ENCODE measurements at places on chromosomes 5 and 9. TPM values are rescaled to one million over a fixed set of nuclear protein-coding genes. Genes with fewer than 3 reads are reported as not detected.

Gene SMIM33
- total RNA-seq, result not detected

Gene C9orf43
- 0.64 TPM for total RNA-seq

Gene SEC61B
- total RNA-seq, result 36.4 TPM

Gene TRIM36
- 16.9 TPM for total RNA-seq

Gene GMCL2
- total RNA-seq, result not detected

DNA sequence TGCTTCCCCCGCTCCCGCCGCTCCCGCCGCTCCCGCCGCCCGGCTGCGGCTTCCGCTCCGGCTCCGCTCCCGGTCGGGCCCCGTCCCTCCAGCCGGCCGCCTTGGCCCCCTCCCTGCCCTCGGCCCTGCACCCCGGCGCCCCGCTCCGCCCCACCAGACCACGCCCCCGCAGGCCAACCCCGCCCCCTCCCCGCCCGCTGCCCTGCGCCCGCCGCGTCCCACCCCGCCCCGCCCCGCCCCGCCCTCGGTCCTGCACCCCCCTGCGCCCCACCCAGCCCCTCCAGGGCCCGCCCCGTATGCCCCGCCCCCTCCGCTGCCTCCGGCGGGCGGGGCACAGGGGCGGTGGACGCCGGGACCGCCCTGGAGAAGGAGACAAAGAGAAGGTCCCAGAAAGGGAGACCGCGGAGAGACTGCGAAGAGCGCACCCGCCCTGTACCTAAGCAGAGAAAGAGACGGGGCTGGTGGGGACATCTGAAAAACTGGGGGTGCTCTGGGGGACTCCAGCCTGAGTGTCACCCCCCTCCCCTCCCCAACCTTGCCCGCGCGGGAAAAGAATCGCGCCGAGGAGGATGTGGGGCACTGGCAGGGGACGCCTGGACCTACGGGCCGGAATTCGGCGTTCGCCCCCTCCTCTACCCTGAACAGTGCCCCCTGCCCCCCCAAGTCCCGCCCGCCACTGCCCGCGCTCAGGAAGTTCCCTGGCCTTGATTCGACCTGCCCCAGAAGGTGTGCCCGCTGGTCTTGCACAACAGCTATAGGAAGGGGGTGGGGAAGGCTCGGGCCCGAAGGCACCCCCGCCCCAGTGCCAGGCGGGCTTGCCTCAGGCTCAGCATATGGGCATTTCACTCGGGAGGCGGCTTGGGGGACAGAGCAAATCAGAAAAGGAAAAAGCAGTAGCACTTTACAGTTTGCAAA is 42.8 kb upstream of the STXBP1 start:
- DNase-seq, result peak; percentile 90

- peak; percentile 60 for DNase-seq
These were observed 12.8 kb upstream of the ZFP62 start for GRCh38 chr5:180873615-180874520.

DNA sequence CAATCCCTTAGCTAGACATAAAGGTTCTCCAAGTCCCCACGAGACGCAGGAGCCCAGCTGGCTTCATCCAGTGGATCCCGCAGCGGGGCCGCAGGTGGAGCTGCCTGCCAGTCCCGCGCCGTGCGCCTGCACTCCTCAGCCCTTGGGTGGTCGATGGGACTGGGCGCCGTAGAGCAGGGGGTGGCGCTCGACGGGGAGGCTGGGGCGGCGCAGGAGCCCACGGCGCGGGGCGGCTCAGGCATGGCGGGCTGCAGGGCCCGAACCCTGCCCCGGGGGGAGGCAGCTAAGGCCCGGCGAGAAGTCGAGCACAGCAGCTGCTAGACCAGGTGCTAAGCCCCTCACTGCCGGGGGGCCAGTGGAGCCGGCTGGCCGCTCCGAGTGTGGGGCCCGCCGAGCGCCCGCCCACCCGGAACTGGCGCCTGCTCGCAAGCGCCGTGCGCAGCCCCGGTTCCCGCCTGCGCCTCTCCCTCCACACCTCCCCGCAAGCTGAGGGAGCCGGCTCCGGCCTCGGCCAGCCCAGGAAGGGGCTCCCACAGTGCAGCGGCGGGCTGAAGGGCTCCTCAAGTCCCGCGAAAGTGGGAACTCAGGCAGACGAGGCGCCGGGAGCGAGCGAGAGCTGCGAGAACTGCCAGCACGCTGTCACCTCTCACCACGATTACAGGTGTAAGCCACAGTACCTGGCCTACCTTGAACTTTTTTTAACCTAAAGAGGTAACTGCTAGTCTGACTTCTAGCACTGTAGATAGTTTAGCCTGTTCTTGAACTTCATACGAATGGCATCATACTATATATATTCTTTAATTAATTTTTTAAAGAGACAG is 35.5 kb downstream of the PTGS1 start:
- DNase-seq, result no peak

DNA sequence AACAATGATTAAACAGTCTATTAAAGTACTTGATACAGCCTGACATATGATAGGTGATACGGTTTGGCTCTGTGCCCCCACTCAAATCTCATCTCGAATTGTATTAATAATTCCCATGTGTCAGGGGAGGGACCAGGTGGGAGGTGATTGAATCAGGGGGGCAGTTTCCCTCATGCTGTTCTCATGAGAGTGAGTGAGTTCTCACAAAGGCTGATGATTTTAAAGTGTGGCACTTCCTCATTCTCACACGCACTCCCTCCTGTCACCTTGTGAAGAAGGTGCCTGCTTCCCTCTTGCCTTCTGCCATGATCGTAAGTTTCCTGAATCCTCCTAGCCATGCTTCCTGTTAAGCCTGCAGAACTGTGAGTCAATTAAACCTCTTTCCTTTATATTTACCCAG is 40.1 kb upstream of the TARS1 start:
- DNase-seq, result no peak

DNA sequence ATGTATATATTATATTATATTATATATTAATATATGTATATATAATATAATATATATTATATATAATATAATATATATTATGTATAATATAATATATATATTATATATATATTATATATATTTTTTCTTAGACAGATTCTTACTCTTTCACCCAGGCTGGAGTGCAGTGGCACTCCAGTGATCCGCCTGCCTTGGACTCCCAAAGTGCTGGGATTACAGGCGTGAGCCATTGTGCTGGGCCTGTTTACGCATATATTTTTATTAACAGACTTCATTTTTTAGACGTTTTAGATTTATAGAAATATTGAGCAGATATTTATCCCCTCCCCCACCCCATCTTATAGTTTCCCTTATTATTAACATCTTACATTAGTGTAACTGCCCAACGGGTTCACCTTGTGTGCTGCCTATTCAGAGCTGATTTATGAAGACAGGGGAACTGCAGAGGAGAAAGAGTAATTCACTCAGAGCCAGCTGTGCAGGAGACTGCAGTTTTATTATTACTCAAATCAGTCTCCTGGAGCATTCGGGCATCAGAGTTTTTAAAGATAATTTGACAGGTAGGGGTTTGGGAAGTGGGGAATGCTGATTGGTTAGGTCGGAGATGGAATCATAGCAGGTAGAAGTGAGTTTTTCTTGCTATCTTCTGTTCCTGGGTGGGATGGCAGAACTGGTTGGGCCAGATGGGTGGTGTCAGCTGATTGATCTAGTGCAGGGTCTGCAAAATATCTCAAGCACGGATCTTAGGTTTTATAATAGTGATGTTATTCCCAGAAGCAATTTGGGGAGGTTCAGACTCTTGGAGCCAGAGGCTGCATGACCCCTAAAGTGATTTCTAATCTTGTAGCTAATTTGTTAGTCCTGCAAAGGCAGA is 93.4 kb downstream of the UNC13B start:
- no peak for DNase-seq

- peak; percentile 40 for DNase-seq
These were observed 23.9 kb downstream of the SLC36A1 start for GRCh38 chr5:151471276-151471675.

DNA sequence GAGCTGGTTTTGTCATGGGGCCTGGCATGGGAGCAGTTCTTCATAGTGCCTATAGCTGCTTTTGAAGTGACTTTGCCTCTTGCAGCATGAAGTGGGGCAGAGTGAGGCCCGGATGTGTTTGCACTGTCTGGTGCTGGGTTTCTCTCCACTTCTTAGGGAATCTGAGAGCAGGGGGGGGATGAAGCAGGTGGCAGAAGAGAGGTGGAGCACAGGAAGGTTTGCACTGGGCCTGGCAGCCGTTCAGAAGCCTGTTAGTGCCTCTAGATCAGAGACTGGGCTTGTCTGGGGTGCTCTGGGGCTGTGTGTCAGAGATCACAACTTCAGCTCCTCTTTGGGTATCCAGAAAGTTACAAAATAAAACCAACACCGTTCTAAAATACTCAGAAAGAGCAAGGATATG is 18.4 kb downstream of the USP20 start:
- DNase-seq, result no peak

DNA sequence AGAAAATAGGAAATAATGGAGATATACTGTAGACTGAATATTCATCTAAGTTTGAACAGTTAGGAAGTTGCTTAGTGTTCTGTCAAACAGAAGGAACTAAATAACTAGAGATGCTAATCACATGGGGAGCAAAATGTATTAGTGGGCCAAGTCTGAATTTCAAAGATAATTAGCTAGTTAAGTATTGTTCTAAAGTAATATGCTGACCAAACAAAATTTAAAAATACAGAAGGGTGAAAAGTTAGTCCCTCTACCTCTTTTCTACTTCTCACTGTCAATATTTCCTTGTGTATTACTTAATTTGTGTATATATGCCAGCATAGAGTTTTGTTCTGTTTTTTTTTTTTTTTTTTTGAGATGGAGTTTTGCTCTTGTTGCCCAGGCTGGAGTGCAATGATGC is 4.0 kb downstream of the MCCC2 start:
- no peak for DNase-seq

DNA sequence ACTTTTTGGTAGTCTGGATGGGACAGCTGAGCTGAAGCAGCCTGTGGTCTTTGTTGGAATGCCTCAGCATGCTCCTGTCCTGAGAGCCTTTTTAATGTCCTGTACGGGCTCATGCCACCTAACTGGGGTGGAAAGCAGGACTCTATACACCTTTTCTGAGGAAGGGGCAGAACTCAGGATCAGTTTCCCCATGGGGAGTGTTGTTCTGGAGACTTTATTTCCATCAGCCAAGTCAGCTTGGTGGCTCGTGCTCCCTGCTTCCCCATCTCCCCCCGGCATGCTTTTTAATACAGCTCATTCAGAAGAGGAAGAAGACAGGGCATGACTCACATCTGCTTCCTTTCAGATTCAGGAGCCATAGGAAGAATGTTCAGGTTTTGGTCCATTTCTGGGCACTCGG is 5.1 kb upstream of the SEPTIN8 start:
- no peak for DNase-seq

DNA sequence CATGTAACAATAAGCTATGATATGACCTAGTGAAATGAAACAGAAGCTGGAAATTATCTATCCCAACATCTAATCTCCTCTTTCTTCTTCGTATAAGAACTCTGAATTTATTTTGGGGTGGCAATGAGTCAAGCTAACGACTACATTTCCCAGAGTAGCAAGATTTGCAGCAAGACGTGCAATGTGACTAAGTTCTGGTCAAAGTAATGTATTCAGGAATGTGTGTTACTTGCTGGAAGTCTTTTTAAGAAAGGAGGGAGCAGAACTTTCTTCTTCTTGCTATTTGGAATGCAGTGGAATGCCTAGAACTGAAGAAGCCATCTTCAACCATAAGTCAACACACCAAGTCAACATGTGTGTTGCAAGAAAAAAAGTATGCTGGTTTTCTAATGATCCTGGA is 406.6 kb upstream of the MEF2C start:
- no peak for DNase-seq

- DNase-seq, result peak; percentile 84
These were observed 3.9 kb downstream of the TEX53 start for GRCh38 chr9:114653556-114654159.

DNA sequence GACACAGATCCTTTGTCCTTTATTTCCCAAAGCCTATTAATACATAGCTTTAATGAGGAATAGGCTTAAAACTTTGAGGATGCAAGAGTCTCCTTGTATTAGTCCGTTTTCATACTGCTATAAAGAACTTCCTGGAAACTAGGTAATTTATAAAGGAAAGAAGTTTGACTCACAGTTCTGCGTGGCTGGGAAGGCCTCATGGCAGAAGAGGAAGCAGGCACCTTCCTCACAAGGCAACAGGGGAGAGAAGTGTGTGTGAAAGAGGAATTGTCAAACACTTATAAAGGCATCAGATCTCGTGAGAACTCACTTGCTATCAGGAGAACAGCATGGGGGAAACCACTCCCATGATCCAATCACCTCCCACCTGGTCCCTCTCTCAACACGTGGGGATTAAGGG is 5.4 kb upstream of the CLK4 start:
- DNase-seq, result no peak

DNA sequence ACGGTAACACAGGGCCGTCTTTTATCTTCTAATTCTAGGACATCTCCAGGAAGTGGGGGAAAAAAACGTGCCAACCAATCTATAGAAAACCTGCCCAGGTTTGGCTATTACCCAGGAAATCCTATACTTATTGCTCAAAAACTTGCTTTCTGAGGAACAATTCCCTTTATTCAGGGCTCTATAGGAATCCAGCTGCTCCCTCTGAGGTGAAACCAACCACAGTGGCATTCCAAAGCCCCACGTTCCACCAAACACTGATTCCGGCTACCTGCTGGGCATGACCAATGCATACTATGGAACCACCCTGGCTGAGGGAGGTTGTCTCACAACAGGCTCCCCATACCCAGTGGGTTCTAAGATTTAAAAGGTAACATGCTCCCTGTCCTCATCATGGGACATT is 57.6 kb downstream of the GLIS3 start:
- no peak for DNase-seq

DNA sequence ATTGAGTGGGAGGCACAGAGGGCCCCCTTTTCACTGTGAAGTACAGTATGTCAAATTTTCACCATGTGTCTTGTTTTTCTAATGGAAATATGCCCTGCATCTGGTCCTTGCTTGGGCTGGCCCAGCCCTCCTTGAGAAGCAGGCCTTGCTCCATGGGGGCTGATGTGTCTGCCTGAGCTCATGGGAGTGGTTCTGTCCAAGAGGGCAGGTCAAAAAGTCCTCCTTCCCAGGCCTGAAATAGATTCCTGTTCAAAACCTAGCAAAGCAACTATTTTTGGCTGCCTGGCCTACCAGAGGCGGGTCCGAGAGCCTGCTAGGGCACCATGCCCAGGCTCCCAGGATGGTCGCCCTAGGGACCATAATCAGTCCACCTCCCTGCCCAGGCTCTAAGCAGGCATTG is 40.5 kb upstream of the NEURL1B start:
- peak; percentile 20 for DNase-seq

- no peak for DNase-seq
These were observed 605.9 kb upstream of the FAM174A start for GRCh38 chr5:99929067-99929805.

DNA sequence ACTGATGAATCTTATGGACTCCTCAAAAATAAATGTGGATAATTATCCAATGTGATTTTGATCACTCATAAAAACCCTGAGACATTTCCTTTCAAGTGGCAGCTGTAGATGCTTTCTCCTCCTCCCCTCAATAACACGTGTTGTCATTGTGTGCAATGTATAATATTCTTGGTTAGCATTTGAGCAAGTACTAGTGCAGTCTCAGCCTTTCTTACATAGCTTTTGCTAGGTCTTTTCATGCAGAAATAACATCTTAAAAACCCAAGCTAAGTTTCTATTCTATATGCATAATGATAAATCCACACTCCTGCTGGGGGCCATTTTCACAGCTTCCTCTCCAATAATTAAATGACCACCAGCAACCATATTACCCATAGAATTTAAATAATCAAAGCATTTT is 1835.2 kb upstream of the NUDT12 start:
- no peak for DNase-seq

Measured in myocyte (in vitro differentiated cells).